ENCODE measurements at places on chromosomes 3 and 15.
A peak's percentile ranks its signal among the peaks of the same experiment; 100 is the strongest.

DNA sequence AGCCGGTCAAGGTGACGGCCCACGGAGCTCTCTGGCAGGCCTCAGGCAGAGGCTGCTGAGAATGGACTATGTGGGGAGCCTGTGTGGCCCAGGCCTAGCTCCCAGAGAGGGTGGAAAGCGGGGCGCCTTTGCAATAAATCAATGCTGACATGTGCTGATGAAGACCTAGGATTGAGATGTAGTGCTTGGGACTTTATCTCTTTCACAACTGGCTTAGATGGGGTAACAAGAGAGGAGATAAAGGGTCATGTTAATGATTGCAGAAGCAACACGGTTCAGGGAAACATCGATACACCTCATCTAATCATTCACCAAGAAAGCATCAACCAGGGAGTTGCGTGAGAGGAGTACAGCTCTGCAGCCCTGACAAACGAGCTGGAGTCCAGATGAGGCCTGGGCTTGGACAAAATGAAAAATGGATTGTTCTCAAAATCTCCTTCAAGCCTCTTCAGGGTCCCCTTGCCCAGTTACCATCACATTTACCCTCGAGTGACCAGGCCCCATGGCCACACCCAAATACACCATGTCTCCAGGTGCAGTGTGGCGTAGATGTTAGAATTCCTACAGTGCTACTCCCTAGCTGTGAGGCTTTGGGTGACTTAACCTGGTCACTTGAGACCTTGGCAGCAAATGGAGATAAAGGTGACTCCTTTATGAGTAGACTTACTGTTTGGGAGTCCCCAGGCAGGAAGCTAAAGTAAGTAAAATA, 146.4 kb upstream of the LIPC start:
- DNase-seq, result no peak

- DNase-seq, result no peak
Measured at GRCh38 chr15:45331972-45332371, 46.4 kb downstream of the GATM start.

- no peak for DNase-seq
Measured at GRCh38 chr3:59566481-59566975, 516.7 kb upstream of the CFAP20DC start.

DNA sequence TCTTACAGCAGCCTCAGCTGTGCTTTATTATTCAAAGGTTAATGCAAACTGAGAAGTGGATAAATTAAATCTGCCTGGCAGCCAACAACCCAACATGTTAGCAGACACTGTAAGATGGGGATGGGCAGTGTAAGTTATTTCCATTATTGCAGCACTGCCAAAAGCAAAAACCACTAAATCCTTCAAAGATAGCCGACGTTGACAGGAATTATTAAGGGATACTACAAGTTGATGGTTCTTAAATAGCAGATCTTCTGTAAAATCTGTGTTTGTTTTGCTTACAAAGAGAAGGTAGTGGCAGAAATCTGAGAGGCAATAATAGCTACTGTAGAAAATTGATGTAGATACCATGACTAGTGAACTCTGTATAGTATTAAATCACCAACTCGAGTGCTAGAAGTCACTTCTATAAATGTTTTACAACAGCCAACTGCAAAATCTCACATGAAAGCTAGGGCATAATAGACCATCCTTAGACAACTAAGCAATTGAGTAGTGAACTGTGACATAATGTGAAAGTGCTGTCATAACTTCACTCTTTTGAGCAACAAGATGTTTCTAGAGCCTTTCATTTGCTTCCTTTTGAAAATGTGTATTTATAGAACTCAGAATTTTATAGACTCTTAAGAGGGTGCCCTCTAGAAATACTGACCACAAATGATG, 278.6 kb downstream of the UBE2E2 start:
- DNase-seq, result no peak

- no peak for DNase-seq
Measured at GRCh38 chr3:156816091-156816793, 9.9 kb upstream of the LEKR1 start.

- DNase-seq, result no peak
Measured at GRCh38 chr3:142213298-142213697, 12.1 kb downstream of the GK5 start.

GRCh38 chr3:152564459-152564858, 270.5 kb upstream of the P2RY1 start:
- DNase-seq, result no peak

DNA sequence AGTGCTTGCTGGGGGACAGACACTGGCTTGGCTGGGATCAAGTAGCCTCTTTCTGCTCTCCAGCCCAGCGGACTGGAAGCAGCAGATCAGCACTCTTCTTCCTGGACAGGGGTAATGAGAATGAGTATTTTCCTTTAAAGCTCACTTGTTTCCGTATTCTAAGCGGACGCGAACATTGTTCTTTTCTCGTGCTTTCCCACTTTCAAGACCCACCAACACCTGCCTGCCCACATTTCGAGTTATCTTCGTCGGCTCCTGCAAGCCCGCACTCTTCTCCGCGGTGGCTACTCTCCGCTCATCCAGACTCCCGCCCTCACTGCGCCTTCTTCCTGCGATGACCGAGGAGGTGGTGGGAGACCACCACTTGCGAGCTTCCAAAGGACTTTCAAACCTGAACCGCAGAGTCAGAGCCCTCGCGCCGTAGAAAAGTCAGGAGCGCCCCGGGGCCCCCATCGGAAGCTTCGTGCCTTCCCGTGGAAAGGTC, 1.6 kb upstream of the PPM1L start:
- no peak for DNase-seq

GRCh38 chr15:97972366-97972765, 11.9 kb downstream of the ARRDC4 start:
- no peak for DNase-seq

DNA sequence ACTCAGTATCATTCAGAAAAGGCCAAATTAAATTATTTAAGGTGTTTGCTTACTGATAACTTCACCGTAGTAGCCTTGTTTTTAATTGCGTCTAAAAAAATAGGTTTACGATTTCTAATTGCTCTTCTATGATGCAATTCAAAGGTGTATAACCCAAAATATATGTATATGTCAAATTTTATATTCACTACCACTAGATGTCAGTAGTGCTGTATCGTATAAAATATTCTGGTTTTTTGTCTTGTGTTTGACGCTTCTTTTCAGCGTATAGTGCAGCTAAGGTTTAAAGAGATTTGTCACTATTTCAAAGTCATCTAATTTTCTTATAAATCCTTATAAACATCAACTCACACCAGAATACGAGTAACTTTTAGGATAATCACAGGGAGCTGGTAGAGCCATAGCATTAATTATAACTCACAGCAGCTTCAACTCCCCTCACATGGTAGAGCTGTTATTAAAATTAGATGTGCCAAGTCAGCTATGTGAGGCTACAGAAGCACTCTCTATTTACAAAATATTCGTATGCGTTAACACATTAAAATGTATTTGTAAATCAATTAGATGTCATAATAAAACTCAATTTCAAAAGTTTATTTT, 3.5 kb downstream of the PFN2 start:
- no peak for DNase-seq

DNA sequence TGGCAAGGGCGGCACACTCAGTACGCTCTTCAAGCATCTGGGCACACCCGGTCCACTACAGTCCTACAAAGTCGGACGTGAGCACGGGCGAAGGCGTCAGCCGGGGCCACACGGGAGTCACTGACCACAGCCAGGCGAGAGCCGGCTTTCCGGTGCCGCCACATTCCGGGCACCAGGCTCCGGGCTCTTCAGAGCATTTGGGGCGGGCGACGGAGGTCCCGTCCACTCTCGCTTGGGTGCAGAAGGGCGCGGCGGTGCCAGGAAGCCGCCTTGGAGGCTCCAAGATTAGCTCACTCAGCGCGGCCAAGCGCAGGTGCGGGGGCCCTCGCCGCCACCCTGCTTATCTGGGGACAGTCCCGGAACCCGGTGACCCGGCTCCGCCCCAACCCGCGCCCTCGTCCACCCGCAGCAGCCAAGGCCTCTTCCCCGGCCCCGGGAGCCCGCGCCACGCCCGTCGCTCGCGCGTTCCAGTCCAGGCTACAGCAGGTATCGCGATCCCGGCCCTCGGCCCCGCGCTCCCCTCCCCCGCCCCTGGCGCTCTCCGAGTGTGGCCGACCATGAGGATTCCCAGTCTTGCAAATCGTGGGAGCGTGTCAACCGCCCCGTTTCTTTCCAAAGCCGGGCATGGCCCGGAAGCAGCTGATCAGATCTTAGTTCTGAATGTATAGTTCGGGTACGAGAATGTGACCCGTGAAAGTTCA, at the start of gene ADPRH:
TSS of gene ADPRH (plus strand) at position 127 of the 701 bp plus-strand sequence. CDS start 2,678 bp downstream, outside the sequence.
- DNase-seq, result no peak

- DNase-seq, result peak; percentile 61
Measured at GRCh38 chr15:85329561-85330422, 50.6 kb upstream of the AKAP13 start.

DNA sequence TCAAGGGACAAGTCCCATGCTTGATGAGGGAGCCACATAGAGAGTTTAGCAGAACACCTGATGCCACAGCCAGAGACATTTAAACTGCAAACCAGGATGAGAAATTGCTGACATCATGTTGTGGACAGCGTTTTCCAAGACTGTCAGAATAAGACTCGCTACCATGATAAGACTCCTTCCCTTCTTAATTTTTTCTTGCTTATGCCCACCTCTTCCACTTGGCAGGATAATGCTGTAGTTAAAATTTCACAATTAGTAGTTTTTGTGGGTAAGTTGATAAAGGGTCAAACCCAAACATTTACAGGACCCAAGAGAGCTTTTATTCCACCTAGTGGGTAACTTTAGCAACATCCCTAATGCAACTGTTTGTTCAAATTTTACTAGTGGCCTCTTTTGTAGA, 3.0 kb upstream of the PIAS1 start:
- no peak for DNase-seq

DNA sequence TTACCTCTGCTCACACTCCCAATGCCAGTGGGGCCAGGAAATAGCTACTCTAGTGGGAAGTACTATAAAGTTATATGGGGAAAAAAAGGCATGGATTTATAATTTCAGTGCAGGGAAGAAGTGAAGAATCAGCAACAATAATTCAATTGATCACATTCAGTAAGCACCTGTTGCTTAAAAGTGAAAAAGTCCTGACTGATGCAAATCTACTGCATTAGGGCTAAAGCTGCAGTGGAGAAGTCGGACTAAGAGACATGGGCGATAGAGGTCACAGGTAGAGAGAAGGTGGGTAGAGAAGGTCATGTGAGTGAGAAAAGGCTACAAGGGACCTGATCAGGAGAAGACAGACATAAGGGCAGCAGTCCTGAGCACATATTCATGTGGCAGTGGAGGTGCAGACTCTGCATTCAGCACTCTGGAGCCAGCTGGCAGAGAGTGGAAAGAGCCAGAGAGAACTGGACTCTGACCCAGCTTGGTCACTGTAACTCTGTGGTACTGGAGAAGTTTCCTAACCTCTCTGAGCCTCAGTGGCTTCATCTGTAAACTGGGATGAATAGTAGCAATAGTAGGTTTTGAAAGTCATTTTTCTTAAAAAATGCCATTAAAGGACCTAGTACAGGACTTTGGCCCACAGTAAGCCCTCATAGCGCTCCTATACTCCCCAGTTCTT, 17.6 kb upstream of the BCL2A1 start:
- DNase-seq, result no peak

DNA sequence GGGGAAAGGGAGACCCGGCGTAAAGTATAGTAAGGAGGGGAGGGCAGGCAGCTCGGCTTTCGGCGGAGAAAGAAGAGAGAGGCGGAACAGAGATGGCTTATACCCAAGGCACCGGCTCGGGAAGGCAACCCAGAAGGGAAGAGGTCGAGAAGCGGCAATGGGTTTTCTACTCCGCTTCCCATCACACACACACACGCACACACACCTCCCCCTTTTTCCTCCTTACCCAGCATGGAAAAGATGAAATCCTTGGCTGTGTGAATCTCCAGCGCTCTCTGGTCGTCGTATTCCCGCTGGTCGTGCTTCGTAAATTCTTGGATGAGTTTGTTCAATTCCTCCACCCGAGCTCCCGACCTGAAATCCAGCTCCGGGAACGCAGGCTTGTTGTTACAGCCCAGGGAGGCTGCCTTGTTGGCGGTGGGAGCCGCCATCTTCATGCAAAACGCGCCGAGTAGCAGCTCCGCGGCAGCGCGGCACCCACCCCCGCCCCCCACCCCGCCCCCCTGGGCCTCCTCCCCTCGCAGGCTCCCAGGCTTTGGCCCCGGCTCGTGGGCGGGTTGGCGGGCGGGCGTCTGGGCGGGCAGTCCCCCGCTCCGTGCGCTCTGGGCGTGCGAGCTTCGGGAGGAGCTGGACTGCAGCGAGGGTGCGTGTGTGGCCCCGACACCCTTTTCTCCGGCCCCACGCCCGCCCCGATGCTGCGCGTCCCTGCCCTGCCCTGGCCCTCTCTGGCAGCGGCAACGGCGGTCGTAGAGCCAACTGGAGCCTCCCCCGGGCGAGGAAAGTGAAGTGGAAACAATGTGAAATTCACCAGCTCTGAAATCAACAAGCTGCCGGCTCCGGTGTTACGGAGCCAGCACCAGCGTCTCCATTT, at the start of gene MB21D2:
TSS of gene MB21D2 (minus strand) at position 453 of the 871 bp plus-strand sequence. CDS start at position 437, 16 bp downstream.
- DNase-seq, result no peak

DNA sequence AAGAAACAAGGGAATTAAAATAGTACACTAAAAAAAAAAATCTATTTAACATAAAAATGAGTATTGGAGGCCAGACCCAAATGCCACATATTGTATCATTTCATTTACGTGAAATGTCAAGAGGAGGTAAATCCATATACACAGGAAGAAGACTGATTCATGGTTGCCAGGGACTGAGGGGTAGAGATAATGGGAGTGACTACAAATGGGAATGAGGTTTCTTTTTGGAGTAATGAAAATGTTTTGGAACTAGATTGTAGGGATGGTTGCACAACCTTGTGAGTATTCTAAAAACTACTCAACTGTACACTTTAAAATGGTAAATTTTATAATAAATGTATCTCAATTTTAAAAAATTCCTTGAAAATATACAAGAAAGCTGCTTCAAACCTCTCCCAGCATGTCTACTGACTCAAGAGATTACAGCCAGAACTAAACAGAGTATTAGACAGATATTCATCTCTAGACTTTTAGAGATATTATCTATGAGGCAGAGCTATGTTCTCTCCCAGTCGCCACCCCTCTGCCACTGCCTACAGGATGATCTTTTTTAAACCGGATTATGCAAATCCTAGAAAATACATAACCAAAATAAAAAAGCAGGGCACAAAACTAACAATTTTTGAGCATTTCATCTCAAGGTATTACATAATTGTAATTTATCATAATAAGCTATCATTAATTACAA, 6.2 kb downstream of the HLTF start:
- DNase-seq, result no peak

DNA sequence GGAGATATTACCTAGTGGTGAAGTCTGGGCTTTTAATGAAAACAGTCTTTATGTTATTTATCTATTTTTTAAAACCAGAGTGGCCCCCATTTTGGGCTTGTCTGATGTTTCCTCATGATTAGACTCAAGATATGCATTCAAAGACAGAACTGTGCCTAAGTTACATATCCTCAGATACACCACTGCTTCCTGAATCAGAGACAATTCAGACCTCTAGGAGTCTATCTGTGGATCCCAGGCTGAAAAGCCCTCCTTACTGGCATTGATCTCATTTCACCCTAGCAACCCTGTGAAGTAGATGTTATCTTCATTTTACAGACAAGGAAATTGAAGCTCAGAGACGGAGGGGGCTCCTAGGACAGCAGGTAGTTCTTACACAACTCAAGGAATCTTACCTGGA, 16.8 kb upstream of the TGM5 start:
- DNase-seq, result no peak

- no peak for DNase-seq
Measured at GRCh38 chr3:188673646-188674186, 498.1 kb upstream of the TPRG1 start.

All from bone marrow (tissue), 2 donors.